ENCODE measurements at places on chromosomes 1 and 21.

DNA sequence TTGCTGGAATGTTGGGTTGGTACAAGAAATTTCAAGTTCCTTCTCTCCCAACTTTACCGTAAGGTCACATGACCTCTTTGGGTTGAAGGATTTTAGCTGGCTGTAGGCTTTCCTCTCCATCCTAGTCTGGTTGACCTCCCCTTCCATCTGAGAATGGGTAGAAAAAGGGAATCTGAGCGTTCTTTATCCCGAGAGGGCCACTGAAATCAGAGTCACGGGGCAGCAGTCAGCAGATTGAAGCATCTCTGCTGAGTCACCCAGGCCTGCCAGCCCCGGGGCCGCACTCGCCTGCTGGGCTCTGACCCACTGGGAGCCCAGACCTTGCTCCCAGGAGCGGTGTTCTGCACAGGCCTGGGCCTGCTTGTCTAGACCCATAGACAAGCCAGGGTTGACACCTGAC, 31.0 kb downstream of the TMCC2 start:
- no peak for DNase-seq

GRCh38 chr1:114026797-114027196, 47.5 kb downstream of the OLFML3 start:
- DNase-seq: no peak

DNA sequence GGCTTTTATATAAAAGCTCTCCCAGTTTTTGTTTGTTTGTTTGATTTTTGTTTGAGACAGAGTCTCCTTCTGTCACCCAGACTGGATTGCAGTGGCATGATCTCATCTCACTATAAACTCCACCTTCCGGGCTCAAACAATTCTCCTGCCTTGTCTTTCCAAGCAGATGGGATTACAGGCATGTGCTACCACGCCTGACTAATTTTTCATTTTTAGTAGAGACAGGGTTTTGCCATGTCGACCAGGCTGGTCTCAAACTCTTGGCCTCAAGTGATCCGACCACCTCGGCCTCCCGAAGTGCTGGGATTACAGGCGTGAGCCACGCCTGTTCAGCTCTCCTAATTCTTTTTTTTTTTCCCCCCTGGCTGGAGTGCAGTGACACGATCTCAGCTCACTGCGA, 4.4 kb downstream of the PCAT6 start:
- no peak for DNase-seq

- DNase-seq: peak; percentile 83
These were observed 3.8 kb upstream of the SELENON start for GRCh38 chr1:25795946-25796810.

DNA sequence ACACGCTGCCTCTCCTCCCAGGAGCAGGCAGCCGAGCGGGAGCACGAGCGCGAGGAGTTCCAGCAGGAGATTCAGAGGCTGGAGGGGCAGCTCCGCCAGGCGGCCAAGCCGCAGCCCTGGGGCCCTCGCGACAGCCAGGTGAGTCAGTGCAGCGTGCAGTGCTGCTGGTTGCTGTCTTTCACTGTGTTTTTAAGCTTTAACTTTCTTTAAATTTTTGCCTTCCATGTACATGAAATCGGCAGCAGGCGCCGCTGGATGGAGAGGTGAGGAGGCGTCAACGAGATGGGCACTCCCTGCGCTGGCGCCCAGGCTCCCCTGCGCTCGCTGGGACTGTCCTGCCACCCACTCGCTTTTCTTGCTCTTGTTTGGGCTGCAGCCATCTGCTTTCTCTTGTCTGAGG, 60.7 kb upstream of the DIP2A start:
- no peak for DNase-seq

All from COR-L47 (cell line).